ENCODE measurements at places on chromosomes 13 and 19.

- no peak for DNase-seq
Observed at GRCh38 chr13:50357586-50358118, 342.4 kb downstream of the KCNRG start.

- no peak for DNase-seq
Observed at GRCh38 chr13:39510316-39510695, 92.7 kb downstream of the LHFPL6 start.

GRCh38 chr13:51349016-51349415 is 9.5 kb downstream of the SERPINE3 start:
- DNase-seq: no peak

DNA sequence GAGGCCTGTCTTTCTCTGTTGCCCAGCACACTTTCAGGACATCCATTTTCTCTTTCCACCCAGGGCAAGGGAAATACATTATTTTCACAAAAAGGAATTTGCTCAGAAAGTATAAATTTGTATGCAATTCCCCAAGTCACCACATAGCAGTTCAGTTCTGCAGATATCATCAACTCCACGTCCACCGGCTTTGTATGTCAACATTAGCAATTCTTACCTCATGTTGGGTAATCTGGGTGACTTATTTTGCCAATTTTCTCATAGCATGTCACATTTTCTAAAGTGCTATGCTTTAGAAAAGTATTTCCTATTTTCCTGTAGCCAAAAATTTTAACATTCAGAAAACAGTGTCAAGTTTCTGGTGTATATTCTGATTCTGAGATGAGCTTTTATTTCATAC is 501.8 kb downstream of the EFNB2 start:
- DNase-seq: no peak

DNA sequence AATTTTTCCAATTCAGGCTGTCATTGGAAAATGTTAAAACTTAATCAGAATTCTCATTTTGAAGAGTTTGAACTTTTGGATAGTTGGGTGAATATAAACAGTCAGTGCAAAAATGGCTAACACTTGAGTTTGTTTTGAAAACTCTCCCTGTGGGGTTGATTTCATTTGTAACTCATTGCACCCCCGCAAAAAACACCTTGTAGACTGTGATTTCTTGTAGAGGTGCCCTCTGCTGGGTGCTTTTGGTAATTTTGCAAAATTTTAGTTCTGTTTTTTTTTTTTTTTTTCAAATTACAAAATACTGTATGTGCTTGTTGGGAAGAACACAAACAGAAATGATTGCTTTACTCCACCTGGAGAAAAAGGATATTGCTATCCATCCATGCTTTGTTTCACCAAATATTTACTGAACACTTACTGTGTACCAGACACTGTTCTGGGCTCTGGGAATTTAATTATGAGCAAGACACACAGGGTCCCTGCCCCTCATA is 28.2 kb upstream of the GPI start:
- DNase-seq: peak; percentile 67

- no peak for DNase-seq
Observed at GRCh38 chr19:17824339-17824738, 3.0 kb upstream of the INSL3 start.

GRCh38 chr13:30235216-30235615 is 72.1 kb downstream of the KATNAL1 start:
- DNase-seq: no peak

GRCh38 chr13:108120302-108120701 is 95.0 kb downstream of the LIG4 start:
- DNase-seq: no peak

DNA sequence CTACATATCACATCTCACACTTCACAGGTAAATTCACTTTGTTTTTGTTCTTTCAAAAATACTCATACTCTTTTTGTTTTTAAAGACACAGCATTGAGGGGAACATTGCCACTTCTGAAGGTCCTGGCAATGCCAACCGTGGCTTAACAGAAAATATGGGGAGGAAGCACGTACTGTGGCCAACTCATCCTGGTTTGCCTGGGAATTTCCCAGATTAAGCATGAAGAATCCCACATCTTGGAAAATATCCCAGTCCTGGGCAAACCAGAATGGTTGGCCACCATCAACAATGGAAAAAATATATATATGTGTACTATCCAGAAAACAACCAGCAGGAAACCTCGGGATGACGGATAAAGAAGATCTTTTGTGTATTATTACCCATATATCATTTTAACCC is 1032.2 kb upstream of the SLC10A2 start:
- no peak for DNase-seq

DNA sequence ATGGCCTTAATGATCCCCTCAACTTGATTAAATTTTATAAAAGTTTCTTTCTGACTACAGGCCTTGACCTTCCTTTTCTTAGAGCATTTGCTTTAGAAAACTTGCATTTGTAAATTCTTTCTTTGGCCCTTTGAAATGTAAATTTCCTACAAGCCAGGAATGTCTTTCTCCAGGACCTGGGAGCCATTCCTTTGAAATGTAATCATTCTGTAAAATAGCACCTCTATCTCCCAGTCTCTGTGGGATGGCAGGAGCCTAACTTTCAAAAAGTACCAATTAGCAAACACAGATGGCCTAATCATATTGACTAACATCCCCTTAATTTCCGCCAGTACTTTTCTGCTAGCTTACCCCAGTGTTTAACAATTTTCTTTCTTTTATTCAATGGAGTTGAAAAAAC is 1394.2 kb upstream of the ATXN8OS start:
- DNase-seq: no peak

DNA sequence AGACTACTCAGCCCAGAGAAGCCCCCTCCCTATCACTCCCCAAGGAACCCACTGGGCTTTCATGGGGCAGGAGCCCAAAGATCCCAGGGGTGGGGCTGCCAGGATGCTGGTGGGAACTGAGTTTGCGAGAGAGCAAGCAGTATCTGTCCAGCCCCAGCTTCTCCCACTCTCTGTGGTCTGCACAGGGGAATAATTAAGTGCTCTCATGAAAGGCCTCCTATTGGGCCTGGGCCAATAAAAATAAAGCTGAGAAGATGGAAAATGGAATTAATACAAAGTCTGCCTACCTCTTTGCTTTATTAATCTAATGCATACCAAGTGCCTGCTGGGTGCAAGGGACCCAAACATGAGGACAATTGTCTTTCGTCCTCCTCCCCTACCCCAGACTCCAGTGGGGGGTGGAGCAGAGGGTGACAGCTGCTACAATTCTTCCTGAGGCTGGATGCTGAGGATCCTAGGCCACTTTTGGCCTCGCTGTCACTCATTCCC is 5.4 kb downstream of the DDX39A start:
- no peak for DNase-seq

DNA sequence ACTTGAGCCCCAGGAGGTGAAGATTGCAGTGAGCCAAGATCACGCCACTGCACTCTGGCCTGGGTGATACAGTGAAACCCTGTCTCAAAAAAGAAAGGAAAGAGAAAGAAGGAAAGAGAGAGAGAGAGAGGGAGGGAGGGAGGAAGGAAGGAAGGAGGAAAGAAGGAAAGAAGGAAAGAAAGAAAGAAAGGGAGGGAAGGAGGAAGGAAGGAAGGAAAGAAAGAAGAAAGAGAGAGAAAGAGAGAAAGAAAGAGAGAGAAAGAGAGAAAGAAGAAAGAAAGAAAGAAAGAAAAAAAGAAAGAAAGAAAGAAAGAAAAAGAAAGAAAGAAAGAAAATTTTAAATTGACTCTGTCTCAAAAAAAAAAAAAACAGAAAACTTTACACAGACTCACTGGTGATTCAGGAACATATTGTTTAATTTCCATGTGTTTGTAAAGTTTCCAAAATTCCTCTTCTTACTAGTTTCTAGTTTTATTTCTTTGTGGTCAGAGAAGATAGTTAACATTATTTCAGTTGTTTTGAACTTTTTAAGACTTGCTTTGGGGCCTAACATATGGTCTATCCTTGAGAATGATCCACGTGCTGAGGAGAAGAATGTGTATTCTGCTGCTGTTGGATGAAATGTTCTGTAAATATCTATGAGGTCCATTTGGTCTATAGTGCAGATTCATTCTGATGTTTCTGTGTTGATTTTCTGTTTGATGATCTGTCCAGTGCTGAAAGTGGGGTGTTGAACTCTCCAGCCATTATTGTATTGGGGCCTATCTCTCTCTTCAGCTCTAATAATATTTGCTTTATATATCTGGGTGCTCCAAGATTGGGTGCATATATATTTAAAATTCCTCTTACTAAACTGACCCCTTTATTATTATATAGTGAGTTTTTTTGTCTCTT is 204.4 kb upstream of the SERP2 start:
- DNase-seq: no peak

DNA sequence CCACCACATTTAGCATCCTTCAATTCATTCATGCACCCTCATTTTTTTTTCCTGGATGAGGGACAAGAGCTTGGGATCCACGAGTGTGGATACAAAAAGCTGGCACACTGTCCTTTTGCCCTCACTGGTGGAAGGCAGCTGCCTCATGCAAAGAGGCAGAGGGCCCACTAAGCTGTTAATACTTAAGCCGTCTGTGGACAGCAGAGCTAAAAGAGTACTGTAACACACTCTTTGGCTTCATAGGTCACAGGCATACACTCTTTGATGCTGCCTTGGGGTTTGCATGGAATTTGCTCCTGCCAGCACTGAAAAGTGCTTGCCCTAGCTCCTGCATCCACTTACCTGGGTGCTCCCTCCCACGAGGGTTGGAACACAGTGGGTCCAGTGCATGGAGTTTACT is 978.4 kb upstream of the SPRY2 start:
- DNase-seq: no peak

DNA sequence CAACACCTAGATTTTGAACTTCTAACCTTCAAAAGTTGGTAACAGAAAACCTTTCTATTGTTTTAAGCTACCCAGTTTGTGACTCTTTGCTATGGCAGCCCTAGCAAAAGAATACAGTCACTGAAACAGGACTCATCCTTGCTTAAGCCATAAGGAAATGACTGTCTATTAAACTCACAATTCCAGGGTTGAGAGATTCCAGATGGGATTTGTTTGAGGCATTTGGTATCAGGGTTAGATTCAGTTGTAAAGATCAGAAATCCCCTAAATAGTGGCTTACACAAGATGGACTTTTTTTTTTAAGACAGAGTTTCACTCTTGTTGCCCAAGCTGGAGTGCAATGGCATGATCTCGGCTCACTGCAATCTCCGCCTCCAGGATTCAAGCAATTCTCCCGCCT is 41.1 kb upstream of the RGCC start:
- DNase-seq: no peak

GRCh38 chr13:91722267-91722884 is 324.0 kb downstream of the GPC5 start:
- DNase-seq: no peak

DNA sequence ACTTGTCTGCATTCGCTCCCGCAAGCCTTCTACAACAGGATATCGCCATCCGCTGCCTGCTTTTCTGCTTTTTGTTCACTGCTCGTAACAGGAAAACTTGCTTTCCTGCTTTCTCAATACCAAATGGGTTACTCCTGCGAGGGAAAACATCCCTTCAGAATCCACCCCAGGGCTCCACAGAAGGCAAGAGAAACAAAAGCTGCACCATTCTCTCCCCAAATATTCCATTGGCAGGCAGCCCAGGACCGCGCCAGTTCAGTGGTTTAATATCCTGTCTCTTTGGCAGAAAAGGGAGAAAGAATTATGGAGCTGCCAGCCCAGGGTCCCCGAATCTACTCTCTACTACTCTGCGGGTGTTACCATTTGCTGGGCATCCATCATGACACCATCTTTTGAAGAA is 84.7 kb upstream of the DOCK9 start:
- DNase-seq: no peak

GRCh38 chr19:898663-899062 is 5.4 kb downstream of the RNU6-9 start:
- no peak for DNase-seq

- DNase-seq: no peak
Observed at GRCh38 chr13:69296130-69296529, 811.5 kb upstream of the ATXN8OS start.

DNA sequence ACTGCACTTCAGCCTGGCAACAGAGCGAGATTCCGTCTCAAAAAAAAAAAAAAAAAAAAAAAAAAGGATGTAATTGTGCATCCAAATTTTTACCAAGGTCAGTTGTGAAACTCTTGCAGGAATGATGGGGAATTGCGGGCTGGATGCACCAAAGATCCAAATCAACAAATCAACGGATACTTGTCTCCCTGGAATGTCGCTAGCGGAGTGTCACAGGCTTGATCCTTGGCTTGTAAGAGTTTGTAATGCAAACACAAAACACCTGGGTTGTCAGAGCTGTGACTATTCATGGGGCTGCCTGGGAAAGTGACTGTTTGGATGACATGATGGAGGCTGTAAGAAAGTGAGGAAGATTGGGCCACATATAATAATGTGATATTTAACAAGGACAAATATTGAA is 4.2 kb downstream of the KANK3 start:
- DNase-seq: no peak

- DNase-seq: peak; percentile 83
Observed at GRCh38 chr13:73984949-73985691, 149.1 kb downstream of the KLF12 start.

- no peak for DNase-seq
Observed at GRCh38 chr13:80717776-80718175, 376.9 kb upstream of the SPRY2 start.

- DNase-seq: no peak
Observed at GRCh38 chr19:33098055-33098534, 17.1 kb downstream of the GPATCH1 start.

DNA sequence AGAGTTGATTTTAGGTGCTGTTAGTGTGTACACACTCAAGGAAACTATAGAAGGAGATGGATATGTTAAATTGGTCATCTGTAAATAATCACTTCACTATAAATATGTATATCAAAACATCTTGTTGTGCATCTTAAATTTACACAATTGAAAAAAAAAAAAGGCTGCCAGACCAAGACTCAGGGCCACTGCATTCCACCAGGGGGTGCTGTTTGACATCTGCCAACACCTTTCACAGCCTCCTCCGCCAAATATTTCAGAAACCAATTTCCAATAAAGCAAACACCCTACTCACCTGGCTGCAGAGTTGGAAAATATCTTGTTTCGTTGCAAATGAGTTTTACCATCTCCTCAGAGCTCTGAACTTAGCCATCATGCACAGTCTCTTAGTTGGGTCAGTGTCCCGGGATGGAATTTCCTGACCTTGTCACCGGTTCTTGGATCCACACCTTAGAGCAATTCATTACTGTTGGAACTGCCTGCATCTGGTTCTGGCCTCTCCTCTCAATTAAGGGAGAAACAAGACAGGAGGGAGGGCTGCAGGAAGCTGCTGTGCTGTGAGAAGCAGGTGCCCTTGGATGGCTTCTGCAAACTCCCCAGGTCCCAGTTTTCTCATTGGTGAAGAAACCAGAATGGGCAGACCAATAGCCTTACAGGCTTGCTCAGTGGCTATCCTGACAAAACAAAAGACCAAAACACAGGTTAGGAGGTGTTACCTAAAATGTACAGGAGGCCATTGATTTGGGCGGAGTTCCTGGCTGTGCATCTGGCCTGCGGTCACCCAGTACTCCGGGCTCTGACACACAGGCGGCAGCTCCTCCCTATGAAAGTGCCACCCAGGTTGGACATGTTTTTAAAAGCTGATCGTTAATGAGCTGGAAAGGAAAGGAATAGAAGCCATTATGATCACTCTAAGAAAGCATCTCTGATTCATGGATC is 746.6 kb downstream of the UQCRFS1 start:
- peak; percentile 60 for DNase-seq

GRCh38 chr19:39937094-39937720 is 2.8 kb upstream of the FCGBP start:
- DNase-seq: peak; percentile 53

Data from stimulated activated CD4-positive, alpha-beta T cell treated with anti-CD3 and anti-CD28 coated beads, Interleukin-4, amount 100 ng/mL, for 24 hours (primary cell).